A549 treated with CpdA at 1 μM for 4 hours (cell line): ENCODE measurements at places on chromosomes 3 and 15. TPM values are rescaled to one million over a fixed set of nuclear protein-coding genes. Genes with fewer than 3 reads are reported as not detected.

CCDC9B gene
- total RNA-seq = 14.7 to 20.5 TPM (median 17.0 TPM) in 5 replicates

EBLN2 gene
- 0.31 to 0.55 TPM (median 0.53 TPM) in 5 replicates for total RNA-seq

MYL3 gene
- total RNA-seq = 0.18 TPM in 1 of 5 replicates, not detected in the others

TMEM39A gene
- 21.9 to 32.8 TPM (median 28.4 TPM) in 5 replicates for total RNA-seq

ALDH1A2 gene
- total RNA-seq = 0.19 to 0.75 TPM (median 0.51 TPM) in 3 of 5 replicates, not detected in the others

SACM1L gene
- total RNA-seq = 16.4 to 17.1 TPM (median 16.9 TPM) in 5 replicates

DNAH12 gene
- 0.05 to 0.19 TPM (median 0.11 TPM) in 4 of 5 replicates, not detected in the other for total RNA-seq

GNAT1 gene
- total RNA-seq = 0.02 TPM in 1 of 5 replicates, not detected in the others

ADAMTS9 gene
- total RNA-seq = 0.49 to 0.90 TPM (median 0.70 TPM) in 5 replicates

ATP13A4 gene
- total RNA-seq = 0.09 TPM in 1 of 5 replicates, not detected in the others

TICRR gene
- total RNA-seq = 12.8 to 15.7 TPM (median 14.9 TPM) in 5 replicates

SLC22A13 gene
- total RNA-seq = 0.06 to 0.12 TPM (median 0.10 TPM) in 3 of 5 replicates, not detected in the others

DLEC1 gene
- total RNA-seq = 0.05 to 0.15 TPM (median 0.06 TPM) in 4 of 5 replicates, not detected in the other

CYP1A2 gene
- not detected in 5 replicates for total RNA-seq

PLSCR5 gene
- total RNA-seq = not detected in 5 replicates

SLC2A2 gene
- total RNA-seq = not detected in 5 replicates

QRICH1 gene
- total RNA-seq = 37.3 to 42.6 TPM (median 38.8 TPM) in 5 replicates

SI gene
- not detected in 5 replicates for total RNA-seq

HMCES gene
- total RNA-seq = 40.7 to 43.9 TPM (median 41.7 TPM) in 5 replicates

FANCD2OS gene
- total RNA-seq = not detected in 5 replicates

NLGN1 gene
- not detected in 5 replicates for total RNA-seq
